ENCODE measurements at places on chromosomes 2 and 18.

DNA sequence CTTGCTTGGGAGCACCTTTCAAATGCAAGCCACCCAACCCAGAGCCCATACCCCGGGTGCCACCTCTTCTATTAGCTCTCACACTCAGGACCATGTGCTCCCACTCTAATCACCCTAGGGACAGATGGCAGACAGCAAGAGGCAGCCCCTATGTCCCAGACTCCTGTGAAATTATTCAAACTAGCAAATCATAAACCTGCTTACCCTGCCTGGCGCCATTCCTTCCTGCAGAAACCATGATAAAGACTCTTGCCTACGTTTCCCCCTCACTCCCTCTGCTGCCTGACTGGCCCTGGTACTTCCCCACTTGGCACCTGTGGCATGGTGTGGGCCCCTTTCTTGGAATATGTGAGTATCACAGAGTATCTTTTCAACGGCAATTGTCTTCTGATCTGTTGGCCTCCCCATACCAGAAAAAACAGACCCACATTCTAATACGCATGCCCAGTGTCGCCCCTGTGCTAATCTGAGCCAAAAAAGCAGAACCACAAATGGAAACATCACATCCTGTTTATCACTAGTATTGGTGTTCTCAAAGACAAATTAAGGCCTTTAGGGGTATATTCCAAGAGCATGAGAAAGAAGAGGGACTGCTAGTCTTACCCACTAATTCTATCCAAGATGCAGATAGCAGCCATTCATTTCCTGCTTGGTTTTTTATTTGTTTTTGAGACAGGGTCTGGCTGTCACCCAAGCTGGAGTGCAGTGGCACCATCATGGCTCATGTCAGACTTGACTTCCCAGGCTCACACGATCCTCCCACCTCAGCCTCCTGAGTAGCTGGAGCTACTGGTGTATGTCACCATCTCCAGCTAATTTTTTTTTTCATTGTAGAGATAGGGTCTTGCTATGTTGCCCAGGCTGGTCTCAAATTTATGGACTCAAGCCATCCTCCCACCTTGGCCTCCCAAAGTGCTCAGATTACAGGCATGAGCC lies 44.1 kb upstream of the TTC39C start:
- DNase-seq: no peak

DNA sequence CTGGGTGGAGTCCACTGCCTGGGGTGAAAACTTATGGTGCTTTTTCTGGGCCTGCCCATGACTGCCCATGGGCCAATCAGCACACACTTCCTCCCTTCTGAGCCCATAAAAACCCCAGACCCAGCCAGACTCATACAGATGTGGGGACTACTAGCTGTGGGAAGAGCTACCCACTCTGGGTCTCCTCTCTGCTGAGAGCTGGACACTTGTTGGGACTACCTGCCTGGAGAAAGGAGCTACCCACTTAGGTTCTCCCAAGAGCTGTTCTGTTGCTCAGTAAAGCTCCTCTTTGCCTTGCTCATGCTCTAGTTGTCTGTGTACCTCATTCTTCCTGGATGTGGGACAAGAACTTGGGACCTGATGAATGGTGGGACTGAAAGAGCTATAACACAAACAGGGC lies 119.6 kb upstream of the SLC38A11 start:
- no peak for DNase-seq

- DNase-seq: no peak
These were observed 158.6 kb upstream of the LTBP1 start for GRCh38 chr2:32788114-32788513.

- DNase-seq: no peak
These were observed 71.5 kb upstream of the HDAC4 start for GRCh38 chr2:239472235-239472775.

GRCh38 chr2:20579866-20580265 lies 71.0 kb downstream of the HS1BP3 start:
- DNase-seq: no peak

DNA sequence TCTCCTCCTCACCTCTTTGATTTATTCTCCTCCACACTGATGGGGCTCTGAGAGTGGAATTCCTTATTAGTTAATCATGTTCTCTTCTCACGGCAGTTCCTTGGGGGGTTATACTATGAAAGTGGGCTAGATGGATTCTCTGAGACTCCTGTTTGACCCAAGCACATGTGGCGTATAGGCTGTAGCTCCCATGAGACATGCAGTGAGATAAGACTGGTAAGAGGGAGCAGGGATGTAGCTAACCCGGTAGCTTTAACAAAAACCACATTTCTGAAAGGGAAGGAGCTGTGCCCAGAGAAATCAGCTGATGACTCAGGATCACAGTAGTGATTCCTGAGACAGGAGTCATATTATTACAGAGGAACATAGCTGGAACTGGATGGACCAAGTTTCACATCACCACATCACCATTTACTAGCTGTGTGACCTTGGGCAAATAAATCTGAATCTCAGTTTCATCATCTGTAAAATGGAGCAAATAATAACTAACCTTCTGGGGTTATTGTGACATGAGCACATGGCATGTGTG lies 82.9 kb downstream of the CRIM1 start:
- DNase-seq: no peak

GRCh38 chr2:164710837-164711765 lies 89.8 kb upstream of the GRB14 start:
- no peak for DNase-seq

GRCh38 chr2:72128843-72129227 lies 18.8 kb downstream of the CYP26B1 start:
- no peak for DNase-seq

Measured in neuronal stem cell (in vitro differentiated cells).